ENCODE measurements at places on chromosomes 2 and 18.

- DNase-seq: no peak
These were observed 14.0 kb upstream of the ANKRD62 start for GRCh38 chr18:12079491-12080237.

DNA sequence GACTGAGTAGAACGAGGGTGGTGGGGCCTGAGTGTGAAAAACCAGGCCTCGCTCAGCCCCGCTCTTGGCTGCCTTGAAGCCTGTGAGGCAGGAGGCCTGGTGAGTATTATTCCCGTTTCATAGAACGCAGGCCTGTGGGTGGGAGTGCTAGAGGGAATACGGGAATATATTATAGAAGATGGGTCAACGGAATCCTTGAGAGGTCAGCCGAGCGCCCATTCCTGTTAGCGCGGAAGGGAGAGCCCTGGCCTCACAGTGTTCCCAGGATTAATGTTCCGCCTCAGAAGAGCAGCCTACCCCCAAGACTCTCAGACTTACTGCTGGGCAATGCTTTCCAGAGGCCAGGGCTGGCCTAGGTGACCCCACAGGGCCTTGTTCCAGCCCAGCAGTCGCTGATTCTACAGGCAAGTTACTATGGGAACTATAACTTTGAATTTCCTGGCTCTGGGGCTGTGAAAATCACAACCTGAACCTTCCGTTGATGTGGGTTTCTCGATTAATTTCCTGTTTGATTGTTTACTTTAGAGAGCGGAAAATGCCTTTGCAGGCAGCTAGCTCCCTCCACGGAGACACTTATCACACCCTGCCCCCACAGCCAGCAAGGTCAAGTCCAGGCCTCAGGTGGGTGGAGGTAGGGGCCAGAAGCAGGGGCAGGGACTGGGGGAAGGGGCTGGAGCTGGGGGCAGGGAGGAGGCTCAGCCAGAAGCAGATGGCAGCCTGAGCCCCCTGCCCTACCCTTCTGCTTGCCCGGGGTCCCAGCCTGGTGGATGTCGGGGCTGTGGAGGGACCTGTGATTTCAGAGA is 108.3 kb downstream of the SMAD7 start:
- DNase-seq: no peak

DNA sequence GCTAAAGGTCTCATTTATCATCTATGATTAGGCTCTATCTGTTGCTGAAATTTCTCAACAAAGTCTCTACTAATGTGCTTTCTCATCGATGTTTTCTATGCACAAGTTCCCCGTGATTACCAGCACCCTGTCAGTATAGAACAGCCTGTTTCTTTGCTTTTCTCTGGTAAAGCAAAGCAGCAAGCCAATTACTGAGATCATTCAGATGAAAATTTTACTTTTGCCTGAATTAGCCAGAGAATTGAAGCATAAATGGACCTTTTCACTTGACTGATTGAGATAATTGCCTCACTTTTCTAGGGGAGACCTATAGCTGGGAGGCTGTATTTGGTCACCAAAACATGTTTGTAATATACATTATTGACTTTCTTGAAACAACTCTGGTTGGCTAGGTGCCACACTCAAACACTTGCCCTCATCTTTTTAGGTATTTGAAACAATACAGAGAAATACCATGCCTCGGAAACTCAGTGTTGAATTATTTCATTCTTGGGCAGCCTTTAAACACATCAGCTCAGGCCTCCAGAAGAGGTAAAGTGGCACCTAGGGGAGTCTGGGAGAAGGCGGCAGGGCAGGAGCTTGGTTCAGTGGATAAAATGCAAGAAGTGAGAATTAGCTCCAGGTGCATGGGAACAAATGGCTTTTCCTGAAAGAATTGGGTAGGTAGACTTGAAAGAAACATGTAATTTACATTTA is 96.2 kb downstream of the GALNT3 start:
- DNase-seq: no peak

DNA sequence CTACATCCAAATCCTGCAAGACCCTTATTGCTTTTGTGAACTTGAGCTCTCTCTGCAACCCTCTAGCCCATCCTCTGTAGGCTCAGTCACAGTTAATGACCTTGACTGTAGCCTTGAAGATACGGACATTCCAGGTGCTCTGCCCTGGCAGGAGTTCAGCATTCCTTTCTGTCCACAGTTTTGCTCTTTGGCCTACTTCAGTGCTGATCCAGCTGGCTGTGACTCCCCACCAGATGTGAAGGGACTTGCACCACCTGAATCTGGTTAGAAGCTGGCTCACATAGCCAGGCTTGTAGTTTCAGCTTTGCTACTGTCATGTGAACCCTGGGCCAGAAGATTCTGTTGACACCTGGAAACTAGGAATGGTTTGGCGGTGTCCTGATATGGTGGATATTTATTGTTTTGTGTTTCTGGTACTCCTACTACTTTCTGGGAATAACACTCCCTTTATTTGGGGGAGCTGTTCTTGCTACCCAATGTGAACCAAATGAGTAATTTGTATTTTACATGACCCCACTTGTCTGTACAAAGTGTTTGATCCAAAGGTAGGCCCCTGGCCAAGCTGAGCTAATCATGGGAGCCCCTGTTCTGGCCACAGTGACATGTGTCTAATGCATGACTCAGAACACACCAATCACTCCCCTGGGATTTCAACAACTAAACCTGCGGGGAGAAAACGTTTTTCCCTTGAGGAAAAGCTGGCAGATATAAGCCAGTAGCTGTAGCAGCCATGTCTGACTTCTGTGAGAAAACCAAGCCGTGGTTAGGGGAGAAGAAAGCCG is 73.4 kb downstream of the CDCA7 start:
- DNase-seq: no peak

- no peak for DNase-seq
These were observed 95.2 kb upstream of the RAB6C start for GRCh38 chr2:129884221-129884786.

DNA sequence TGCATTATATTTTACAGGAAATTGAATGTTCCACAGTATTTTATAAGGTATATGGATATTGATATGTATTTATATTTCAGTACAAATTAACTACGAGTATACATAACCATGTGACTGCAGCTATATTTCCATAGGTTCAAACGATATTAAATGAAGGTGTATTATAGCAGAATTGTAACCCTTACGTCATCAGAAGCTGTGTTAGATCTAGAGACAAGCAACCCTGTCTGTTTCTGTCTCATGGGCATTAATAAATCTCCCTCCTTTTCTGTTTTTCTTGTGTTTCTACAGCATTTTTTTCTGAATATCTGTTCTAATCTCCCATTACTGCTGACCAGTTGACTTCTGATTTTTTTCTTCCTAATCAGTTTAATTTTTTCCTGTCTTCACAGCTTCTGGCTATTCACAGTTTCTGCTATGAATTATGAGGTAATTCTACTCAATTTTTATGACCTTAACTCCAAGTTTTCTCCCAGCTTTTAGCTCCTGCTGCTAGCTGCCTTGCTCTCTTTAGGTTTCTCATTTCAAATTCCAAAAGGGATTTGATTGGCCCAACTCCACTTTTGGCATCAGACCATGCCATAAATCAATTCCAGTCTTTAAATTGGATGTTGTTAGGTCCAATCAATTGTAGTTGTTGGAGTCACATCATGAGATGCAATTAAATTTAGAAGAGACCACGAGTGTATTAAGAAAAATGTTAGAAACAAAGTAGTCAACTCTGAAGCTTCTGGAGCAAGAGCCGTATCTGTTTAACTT is 277.5 kb upstream of the ZSWIM2 start:
- DNase-seq: no peak

GRCh38 chr2:200130762-200131166 is 175.4 kb downstream of the MAIP1 start:
- no peak for DNase-seq

GRCh38 chr18:55695091-55695490 is 107.1 kb upstream of the TCF4 start:
- DNase-seq: no peak

DNA sequence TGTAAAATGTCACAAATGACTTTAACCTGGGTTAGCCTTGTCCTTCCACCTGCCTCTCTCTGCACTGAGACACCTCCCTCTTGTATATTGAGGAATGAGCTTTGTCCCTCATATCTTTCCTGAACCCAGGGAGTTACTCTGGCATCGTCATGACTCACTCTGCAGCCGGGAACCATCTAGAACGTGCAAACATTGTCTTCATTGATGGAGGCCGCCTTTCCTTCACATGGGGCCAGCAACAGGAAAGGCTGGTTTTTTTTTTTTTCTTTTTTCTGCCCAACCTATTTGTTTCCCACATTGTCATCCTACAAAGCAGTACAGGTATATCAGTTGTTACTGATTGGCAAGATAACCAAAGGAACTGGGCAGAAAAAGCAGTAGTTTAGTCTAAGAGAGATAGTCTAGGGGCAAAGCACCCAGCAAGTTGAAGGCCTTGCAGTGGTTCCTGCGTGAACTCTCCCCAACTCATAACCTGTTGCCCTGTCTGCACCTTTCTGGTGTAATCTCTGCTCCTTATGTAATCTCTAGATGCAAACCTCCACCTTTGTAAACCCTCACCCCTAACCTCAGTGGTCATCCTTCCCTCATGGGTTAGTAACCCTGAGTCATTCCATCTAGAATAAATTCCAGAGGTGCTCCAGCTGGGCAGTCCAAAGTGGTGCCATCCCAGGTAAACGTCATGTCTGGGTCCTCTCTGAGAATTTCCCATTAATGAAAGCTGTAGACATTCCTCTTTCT is 38.3 kb downstream of the SLC40A1 start:
- DNase-seq: no peak

GRCh38 chr18:63410792-63411191 is 11.5 kb downstream of the VPS4B start:
- DNase-seq: no peak

DNA sequence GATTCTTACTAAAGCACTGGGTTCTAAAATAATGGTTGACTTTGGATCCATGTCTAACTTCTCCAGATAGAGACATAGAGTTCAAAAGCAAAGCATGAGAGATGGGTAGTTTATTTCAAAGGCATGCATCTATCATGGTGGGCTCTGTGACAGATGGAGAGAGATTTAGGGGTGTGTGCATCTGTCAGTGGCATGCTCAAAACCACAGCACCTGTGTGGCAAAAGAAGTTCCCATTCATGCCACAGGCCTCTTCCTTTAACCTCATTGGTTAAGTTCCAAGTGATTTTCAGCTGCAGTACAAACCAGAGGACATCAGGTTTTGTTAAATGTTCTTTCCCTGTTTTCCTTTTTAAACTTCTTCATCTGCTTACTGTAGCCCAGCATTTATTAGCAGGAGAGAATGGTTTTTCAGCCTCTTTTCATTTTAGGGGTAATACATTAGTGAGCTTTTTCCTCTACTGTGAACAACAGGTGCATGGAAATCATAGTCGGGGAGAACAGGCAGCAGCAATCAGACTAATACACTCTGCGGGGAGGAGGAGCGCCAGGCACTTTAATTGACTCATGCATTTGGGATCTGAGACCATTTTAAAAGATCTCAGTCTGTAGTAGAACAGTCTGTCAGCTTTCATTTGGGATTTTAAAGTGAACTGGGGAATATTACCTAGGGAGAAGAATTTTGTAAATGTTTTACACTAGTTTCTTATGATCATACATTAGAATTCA is 52.4 kb upstream of the UPP2 start:
- no peak for DNase-seq

- no peak for DNase-seq
These were observed 108.9 kb upstream of the MAP4K3 start for GRCh38 chr2:39545957-39546356.

- DNase-seq: no peak
These were observed 149.9 kb downstream of the RPIA start for GRCh38 chr2:88841224-88841929.

GRCh38 chr2:75428646-75429443 is 131.9 kb downstream of the EVA1A start:
- no peak for DNase-seq

DNA sequence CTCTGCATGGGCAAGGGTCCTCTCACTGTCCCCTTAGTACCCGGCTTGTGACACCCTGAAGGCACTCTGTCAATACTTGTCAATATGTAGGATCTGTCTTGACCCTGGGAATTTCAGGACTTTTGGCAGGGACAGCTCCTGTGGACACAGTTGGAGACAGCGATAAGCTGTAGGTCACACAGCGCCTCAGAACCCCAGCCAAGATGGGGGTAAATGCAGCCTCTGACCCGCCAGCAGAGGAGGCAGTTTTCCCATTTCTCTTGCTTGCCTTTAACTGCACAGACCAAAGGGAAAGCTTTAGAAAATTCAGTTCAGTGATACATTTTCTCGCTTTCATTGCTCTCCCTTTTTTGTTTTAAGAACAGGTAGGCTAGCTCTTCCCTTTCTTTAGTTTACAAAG is 54.8 kb upstream of the KLHL29 start:
- DNase-seq: no peak

All from GM12891 (cell line).